ENCODE measurements at places on chromosomes 3 and 15.

DNA sequence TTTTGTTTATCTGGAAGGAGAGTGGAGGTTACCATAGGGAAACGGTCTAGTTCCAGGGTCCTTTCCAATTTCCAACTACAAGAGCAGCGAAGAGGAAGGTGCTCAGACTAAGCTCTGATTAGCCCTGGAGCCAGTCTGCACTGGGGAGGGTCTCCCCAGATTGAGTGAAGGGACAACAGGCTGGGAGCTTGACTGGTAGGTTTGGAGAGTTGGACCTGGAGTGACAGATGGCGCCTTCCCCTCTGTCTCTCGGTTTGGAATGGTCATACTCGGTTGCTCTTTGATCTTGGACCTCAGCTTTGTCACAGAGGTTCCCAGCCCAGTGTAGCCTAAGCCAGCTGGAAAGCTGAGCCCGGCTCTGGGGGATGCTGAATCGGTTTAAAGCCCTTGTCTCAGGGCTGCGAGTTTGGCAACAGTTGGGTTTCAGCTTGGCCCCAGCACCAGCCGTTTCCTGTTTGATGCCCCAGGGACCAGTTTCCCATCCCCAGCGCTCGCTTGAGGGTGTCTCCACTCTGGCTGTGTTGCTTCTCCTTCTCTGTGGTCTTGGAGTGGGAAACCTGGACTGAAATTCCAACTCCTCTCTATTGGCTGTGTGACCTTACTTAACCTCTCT is 53.1 kb upstream of the ULK4 start:
- DNase-seq = peak; percentile 55

- DNase-seq = no peak
These were observed 455.7 kb upstream of the THBS1 start for GRCh38 chr15:39125226-39125625.

DNA sequence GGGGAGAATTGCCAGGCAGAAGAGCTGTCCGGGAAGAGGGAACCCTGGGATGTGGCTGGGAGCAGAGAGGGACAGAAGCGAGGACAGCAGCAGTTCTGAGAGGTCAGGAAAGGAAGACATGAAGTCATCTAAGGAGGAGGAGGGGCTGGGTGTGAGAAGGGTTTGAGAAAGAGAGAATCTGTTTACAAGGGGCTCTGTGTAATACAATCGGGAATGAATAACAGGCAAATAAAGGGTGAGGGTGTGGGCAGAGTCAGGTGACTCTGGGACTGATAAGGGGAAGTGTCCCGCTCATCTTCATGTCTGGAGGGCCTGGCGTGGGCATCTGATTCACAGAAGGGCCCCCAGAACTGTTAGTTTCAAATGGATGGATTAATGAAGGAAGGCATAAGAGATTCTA is 191.3 kb downstream of the XXYLT1 start:
- no peak for DNase-seq

- DNase-seq = no peak
These were observed 15.3 kb downstream of the CNOT10 start for GRCh38 chr3:32700244-32700643.

DNA sequence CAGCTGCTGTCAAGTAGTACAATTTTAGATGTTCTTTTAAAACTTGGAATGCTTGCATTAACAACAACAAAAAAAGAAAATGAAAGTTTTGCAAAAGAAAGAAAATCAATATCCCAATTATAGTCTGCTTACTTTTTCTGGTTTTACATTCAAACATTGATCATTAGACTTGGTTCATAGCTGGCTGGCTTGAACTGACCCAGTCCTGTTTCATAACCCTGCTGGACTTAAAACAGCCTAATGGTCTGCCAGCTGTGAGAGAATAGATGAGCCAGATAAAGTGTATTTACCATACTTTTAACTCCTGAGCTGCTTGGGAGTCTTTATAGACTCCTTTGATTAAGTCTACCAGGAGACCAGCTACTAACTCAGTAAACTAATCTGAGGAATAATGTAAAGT is 59.2 kb downstream of the PIAS1 start:
- DNase-seq = no peak

DNA sequence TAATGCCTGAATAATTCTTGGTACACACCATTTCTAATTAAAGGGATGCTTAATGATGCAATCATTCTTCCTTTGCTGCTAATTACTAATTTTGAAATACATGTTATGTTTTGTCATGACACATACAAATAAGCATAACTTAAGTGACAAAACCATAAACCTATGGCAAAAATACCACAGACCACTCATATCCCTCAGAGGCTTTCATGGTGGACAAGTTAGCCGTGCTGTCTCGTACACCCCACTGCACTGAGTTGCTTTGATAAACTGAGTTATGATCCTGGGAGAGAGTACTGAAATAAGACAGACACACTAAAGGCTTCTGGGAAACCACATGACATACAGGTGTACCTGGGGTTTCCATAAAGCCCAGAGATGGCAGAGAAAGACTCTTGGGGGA is 913.8 kb downstream of the FHIT start:
- DNase-seq = no peak

- no peak for DNase-seq
These were observed 5.6 kb downstream of the NEIL1 start for GRCh38 chr15:75352186-75353080.

GRCh38 chr3:25354071-25354470 is 74.0 kb upstream of the RARB start:
- no peak for DNase-seq

- no peak for DNase-seq
These were observed 739.0 kb upstream of the CFAP20DC start for GRCh38 chr3:59788801-59789200.

GRCh38 chr3:189338366-189338765 is 166.6 kb downstream of the TPRG1 start:
- no peak for DNase-seq

GRCh38 chr3:61964566-61964965 is 403.2 kb downstream of the PTPRG start:
- DNase-seq = no peak

DNA sequence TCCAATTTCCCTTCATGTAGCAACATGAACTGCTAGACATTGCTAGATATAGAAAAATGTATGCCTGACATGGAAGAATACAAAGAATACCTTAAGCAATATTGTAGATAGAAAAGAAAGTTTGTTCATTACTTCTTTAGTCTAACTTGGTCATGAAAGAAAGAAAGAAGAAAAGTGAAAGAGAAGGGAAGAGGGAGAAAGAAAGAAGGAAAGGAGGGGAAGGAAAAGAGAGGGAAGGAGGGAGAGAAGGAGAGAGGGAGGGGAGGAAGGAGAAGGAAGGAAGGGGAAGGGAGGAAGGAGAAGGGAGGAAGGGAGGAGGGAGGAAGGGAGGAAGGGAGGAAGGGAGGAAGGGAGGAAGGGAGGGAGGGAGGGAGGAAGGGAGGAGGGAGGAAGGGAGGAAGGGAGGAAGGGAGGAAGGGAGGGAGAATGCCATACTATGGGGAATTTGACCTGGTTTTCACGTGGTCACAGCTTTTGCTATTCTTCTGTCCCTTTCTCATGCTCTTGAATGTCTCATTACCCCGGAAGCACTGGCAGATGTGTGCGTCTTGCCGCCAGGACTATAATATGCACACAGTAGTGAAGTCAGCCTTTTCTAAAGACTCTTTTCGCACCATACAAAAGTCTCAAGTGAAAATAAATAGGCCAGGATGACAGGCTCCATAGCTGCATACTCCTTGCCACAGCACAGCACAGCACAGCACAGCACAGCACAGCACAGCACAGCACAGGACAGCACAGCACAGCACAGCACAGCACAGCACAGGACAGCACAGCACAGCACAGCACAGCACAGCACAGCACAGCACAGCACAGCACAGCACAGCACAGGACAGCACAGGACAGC is 78.2 kb downstream of the CHAC1 start:
- DNase-seq = no peak

DNA sequence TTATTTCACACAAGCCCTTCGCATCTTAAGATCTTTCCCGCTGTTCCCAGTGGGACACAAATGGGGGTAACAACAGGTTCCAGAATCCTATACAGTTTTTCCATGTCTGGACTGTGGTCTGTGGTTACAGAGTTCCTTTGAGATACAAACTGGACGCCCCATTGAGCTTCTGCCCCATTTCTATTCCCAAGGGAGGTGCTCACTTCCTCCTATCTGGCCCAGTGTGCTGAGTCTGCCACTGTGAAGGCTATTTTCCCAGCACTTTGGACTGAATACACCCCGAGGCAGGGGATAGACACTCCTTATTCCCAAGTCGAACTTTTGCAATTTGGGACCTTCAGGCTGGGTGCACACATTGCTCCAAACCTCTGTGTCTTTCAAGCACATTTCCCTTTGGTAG is 44.0 kb downstream of the MESD start:
- no peak for DNase-seq

DNA sequence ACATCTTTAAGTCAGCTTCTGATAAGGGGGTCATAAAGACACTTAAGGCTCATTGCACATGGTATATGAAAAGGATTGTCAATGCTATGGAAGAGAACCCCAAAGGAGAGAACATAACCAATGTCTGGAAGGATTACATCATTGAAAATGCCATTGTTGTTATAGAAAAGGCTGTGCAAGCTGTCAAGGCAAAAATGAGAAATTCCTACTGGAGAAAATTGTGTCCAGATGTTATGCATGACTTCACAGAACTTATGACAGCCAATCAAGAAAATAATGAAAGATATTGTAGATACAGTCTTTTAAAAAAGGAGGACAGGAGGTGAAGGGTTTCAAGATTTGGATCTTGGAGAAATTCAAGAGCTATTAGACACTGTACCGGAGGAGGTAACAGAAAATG is 96.3 kb upstream of the MBNL1 start:
- no peak for DNase-seq

DNA sequence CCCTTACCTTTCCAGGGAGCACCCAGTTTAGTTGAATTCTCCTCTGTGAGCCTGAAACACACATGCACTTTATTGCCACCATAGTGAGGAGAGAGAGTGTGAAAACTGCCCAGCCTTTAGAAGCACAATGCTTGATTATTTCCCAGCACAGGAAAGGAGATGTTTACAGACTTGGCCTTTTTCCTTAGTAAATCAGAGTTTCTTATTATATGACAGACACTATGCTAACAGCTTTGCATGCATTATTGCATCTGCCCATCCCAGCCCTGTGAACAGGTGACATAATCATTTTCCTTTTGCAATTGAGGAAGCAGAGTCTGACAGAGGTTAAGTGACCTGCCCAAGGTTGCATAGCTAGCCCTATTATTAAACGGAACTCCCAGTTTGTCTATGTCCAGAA is 36.5 kb downstream of the CAPN3 start:
- DNase-seq = no peak

DNA sequence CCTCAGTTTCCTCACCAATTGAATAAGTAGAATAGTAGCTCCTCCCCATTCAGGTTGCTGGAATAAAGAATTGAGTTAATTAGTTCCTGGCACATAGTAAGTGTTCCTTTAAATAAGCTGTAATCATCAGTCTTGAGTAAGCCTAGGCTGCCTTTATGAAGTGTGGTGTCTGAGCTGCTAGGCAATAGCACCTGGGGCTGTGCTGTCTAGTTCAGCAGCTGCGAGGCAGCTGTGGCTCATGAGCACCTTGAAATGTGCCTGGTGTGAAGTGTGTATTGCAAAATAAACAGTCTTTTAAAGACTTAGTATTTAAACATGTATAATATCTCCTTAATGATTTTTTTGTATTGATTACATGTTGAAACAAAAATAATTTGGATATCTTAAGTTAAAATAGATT is 77.6 kb downstream of the TOP2B start:
- no peak for DNase-seq

GRCh38 chr3:11544412-11545181 is 99.1 kb downstream of the VGLL4 start:
- peak; percentile 40 for DNase-seq

- peak; percentile 28 for DNase-seq
These were observed 4.7 kb downstream of the RBMS3 start for GRCh38 chr3:29285471-29286071.

- DNase-seq = peak; percentile 87
These were observed 1.1 kb downstream of the PDIA5 start for GRCh38 chr3:123067689-123068600.

- no peak for DNase-seq
These were observed 204.5 kb upstream of the CMC1 start for GRCh38 chr3:28036599-28037575.

DNA sequence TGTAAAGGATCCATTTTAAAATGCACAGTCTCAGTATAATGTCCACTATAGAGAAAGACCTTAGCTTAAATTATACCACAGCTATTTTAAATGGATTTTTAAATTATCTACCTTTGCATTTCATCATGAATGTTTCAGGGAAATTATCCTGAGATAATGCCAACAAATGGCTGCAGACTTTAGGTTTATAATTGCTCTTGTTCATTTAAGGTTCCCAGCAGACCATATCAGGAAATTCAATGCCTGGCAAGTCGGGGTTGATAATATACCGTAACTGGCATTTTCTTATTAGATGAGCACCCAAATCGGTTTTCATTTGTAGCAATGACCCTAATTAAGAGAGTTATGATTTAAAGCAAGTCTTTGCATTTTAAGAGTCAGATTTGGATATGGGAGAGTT is 227.1 kb upstream of the ARRDC4 start:
- no peak for DNase-seq

DNA sequence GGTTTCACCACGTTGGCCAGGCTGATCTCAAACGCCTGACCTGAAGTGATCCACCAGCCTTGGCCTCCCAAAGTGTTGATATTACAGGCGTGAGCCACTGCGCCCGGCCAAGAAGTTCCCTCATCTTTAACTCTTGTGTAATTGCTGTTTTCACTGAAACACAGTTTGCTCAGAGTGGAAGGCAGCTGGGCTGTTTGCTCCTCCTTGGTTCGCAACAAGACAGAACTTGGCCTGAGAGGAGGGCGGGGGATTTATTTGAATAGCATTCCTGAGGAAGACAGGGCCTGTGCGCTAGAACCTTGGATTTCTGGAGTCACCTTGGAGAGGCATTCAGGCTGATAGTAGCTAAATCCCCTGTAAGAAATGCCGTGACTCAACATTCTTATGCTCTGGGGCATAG is 226.7 kb upstream of the MCTP2 start:
- no peak for DNase-seq

DNA sequence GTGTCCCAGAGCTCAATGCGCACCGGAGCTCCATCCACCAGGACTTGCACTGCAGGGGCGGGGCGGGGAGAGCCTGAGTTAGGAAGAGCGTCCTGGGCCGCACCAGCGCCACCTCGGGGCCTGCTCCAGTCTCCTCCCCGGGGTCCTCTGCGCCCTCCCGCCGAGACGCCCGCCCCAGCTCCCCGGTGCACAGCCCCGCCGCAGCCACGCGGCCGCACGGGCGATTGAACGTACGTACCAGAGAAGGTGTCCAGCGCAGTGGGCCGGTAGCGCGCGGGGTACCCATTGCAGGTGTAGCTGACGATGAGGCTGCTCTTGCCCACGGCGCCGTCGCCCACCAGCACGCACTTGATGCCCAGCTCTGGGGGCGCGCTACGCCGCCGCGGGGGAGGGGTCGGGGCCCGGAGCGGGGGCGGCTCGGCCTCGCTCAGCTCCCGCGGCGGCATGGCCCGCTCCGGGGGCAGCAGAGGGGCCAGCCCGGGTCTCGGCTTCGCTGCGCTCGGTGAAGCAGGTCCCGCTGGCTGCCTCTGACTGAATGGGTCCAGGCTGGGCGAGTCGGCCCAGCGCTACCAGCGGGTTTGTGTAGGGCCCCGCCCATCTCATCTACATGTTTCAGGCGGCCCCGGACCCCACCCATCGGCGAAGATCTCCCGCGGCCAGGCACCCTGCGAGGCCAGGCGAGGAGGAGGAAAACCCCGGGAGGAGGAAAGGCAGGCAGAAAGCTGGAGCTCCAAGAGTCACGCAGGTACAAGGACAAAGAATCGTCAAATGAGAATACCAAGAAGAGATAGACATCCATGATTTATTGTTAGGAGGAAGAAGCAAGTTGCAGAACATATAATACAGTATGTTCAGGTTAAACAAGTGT is at the start of gene RHOV:
Gene RHOV (minus strand): TSS at position 541 of the 868 bp plus-strand sequence. CDS start 95 bp downstream, at position 446.
- peak; percentile 92 for DNase-seq

- peak; percentile 26 for DNase-seq
These were observed 587.4 kb upstream of the MDFIC2 start for GRCh38 chr3:70899816-70900215.

- DNase-seq = no peak
These were observed 57.8 kb upstream of the RPL35A start for GRCh38 chr3:197892162-197892561.
